Muscle of arm (tissue), 14 donors: ENCODE measurements at places on chromosomes 12 and 14. TPM values are rescaled to one million over a fixed set of nuclear protein-coding genes. Genes with fewer than 3 reads are reported as not detected.

TRMT5 gene
- polyA plus RNA-seq = 22.5 TPM

MYF5 gene
- 36.0 TPM for polyA plus RNA-seq

GRCh38 chr12:106839333-106839732, 64.9 kb downstream of the RIC8B start:
- no peak for DNase-seq

GRCh38 chr12:1995205-1995896, 8.9 kb downstream of the DCP1B start:
- DNase-seq = no peak

DNA sequence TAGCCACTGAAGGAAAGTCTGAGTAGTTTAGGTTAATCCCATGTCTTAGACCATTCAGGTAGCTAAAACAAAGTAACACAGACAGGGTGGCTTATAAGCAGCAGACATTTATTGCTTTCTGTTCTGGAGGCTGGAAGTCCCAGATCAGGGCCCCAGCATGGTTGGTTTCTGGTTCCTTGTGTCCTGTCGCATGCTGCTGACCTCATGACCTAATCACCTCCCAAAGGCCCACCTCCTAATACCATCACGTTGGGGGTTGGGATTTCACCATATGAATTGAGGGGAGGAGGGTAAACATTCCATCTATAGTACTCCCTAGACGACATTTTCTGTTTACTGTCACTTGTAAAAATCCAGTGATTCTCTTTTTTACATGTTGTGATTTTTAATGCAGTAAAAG, 148.6 kb downstream of the FBXL14 start:
- no peak for DNase-seq

DNA sequence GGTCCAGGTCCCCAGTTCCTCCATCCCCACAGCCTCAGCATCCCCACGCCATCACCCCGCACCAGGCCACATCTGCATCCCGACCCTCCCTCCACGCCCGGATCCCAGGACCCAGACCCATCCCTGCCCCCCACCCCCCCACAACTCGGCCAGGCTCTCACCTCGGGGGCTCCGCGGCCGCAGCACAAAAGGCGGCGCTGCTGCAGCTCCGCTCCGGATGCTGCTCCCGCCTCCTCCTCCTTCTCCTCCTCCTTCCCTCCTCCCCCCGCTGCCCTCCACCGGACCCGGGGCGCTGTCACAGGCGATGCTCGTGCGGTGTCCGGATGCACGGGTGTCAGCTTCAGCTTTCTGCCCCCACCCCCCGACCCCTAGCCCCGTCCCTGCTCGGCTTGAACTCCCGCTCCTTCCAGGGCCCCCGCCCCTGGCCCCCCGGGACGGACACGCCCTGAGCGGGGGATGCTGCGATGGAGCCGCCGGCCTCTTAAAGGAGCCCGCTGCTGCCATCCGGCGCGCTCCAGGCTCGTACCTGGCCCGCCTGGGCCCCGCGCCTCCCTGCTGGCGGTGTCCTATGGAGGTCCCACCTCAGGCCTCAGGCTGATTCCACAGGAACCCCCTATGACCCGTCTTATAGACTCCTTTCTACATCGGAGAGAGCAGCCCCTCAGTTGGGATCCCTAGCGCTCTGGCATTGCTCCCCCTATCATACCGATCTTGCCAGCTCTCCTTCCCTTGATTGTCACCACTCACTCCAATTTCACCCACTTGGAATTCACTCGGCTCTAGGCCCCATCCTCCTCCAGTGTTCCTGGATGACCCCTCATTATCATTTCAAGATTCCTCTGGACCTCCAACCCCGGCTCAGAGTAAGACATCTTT, at the start of gene MAP3K12:
TSS of gene MAP3K12 (minus strand) at position 193 of the 876 bp plus-strand sequence. CDS start 12,067 bp downstream, outside the sequence.
- DNase-seq = peak; percentile 65

GRCh38 chr12:108799401-108800243, 57.8 kb downstream of the SSH1 start:
- peak; percentile 51 for DNase-seq
